ENCODE measurements at places on chromosomes 2 and 18.

GRCh38 chr2:152326710-152327109 is 8.3 kb upstream of the FMNL2 start:
- DNase-seq: no peak

GRCh38 chr2:145909175-145909755 is 1389.3 kb upstream of the ZEB2 start:
- no peak for DNase-seq

- no peak for DNase-seq
Measured at GRCh38 chr2:179677077-179677688, 184.2 kb downstream of the ZNF385B start.

- no peak for DNase-seq
Measured at GRCh38 chr2:27621524-27621923, 7.3 kb downstream of the CCDC121 start.

- no peak for DNase-seq
Measured at GRCh38 chr2:241763551-241764274, 12.9 kb upstream of the GAL3ST2 start.

- no peak for DNase-seq
Measured at GRCh38 chr2:892401-892800, 58.2 kb upstream of the SNTG2 start.

DNA sequence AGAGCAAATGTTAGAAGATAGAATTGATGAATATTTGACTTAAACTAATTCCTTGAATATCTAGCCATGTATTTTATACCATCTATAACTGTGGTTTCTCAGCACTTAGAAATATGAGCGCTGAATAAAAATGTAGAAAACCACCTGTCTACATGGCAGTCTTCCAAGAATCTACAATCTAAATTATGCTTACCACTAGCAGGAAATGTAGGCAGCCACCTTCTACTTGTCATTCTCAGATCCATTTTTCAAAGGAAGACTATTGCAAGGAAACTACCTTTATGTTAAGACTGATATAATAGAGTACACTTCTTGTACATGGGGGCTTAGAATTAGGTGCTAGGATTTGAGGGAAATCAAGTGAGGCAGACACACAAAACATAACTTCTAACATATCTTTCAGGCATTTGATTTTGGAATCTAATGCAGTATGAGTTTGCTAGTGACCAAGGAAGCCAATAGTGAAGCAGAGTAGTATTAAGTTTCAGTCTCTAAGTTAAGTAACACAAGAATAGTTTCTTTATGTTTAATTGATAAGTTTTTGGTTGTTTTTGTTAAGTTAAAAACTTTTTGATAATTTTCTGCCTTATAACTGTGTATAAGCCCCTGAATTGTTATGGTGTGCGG is 175.9 kb upstream of the ITGA4 start:
- DNase-seq: no peak

GRCh38 chr2:6919901-6920742 is 2.9 kb downstream of the RNF144A start:
- no peak for DNase-seq

GRCh38 chr2:132678483-132678882 is 8.5 kb upstream of the LYPD1 start:
- no peak for DNase-seq

DNA sequence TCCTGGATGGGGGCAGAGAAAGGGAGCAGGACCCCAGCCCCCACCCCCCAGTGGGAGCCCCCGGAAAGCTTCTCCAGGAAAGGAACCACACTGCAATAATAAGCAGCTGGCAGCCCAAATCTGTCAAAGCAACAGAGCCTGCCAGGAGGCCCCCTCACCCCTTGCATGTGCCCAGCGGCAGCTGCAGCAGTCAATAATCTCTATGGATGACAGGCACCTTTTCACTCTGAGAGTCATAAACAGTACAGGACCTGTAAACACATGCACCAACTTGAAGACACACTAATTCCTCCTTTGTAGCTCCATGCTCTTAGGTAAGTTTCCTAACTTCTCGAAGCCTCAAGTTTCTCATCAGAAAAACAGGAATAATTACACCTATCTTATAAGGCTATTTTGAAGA is 26.2 kb upstream of the KDM3A start:
- no peak for DNase-seq

- DNase-seq: no peak
Measured at GRCh38 chr2:241601841-241602240, 35.1 kb downstream of the THAP4 start.
